CD4-positive, alpha-beta T cell treated with Interleukin-6 at 100 ng/mL for 8 hours (primary cell): ENCODE measurements at places on chromosomes 11 and 22.

GRCh38 chr11:131580476-131580875, 210.1 kb downstream of the NTM start:
- no peak for DNase-seq

DNA sequence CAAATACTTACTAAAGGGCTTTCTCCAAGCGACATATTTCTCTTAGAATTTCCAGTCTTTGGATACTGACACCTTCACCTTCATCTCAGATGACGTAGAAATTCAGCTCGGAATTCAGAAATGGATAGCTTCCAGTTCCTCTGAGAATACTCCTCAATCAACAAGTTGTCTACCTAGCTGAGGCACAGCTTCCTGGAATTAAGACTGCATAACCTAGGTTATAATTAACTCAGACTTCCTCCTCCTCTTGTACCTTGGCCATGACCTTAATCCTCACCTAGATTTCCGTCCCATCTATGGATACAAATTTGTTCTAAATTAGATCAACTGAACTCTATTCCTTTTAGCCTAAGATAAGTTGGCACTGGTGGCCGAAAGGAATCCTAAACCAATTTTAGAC, 17.4 kb downstream of the ATP5MG start:
- DNase-seq: no peak

DNA sequence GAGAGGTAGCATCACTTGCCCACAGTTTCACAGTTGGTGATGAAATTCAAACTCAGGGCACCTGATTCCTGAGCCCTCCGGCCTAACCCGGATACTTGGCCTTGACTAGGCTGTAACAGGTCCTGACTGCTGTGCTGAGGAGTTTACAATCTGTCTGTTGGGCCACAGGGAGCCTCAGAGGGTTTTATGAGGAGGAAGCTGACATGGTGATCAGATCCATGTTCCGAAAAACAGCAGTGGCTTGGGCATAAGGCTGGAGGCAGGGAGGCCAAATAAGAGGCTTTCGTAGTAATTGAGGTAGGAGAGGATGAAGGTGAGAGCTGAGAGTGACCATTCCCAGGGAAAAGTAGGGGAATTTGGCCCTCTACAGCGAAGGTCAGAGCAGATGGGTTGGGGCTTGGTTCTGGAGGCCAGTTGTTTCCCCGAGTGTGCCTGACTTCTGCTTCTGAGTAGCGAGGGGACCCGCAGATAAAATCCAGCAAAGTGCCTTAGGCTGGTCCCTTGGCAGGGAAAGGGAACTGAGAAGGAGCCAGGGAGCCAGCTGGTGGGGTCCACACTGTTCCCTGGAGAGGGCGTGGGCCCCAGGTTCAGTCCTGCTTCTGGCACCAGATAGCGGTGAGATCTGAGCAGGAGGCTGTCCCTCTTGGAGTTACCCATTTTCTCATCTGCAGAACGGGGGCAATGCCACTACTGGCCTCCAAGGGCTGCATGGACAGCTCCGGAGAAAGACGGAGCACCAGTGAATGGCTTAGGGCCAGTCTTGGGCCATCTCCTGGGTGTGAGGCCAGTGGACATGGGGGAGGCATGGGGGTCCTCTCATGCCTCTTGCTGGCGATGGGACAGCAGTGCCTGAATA, 6.5 kb downstream of the PRDM11 start:
- no peak for DNase-seq

DNA sequence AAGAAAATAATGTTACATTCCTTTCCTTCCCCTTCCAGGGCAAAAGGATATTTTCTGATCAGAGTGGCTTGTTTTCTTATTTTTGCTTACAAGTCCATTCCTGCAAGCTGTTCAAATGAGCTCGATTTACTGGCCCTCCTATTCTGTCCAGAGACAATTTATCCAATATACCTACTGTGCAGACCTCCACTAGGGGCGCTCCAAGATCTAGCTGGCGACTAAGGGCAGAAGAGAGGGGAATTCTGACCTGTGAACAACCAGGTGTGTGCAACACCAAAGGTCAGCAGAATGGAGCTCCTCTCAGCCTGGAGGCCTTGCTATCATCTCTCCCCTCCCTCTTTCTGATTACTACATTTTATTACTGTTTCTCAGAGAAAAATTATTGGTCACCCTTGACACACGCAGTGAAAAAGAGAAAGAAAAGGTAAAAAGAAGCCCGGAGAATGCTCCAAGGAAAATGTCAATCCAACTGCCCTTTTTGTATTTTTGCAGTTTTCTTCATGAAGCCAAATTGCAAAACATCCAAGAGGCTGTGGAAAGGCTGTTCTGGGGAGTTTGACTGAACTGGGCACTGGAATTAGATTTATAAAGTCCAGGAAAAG, 3.2 kb downstream of the SEZ6L start:
- DNase-seq: no peak

- DNase-seq: no peak
These were observed 174.1 kb downstream of the CSNK2A3 start for GRCh38 chr11:11178671-11179638.

DNA sequence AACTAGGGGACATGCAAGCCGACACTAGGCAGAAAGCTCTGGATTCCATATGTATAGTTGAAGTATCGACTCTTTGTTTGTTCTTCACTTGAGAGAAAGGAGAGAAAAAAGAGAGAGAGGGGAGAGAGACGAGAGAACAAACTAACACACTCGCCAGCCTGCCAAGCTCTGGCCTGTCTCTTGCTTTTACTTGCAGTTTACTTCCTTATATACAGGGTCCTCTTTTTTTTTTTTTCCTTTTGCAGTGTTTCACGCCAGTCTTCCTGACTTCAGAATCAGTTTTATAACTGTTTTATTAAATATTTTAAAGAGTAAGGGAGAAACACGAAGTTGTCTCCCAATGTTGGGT, 19.9 kb downstream of the TEAD1 start:
- no peak for DNase-seq

DNA sequence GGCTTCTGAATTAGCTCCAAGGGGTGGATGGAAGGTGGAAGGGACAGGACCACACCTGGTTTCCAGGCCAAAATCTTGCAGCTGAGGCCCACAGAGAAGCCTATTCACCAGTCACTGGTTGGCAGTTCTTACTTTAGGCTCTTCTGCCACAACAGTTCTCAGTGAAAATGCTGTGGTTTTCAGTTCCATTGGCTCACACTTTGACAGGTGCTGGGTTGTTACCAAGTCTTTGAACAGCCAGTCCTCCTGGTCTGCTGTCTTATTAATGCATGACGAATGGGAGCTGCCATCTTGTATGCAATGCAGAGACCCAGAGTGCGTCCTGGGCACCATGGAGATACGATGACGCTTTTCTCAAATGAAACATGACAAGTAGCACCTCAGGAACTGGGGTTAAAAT, 232.0 kb upstream of the ZBED5 start:
- no peak for DNase-seq

DNA sequence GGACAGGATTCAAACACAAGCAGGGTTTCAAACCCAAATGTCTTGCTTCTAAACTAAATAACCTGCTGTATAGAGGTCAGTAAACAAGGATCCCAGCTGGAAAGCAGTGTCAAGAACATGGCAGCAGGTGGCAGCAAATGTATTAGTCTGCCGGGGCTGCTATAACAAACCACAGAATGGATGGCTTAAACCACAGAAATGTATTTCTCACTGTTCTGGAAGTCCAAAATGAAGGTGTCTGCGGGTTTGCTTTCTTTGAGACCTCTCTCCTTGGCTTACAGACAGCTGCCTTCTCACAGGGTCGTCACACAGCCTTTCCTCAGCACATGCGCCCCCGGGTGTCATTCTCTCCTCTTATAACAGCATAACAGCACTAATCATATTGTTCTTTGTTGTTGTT, 65.1 kb upstream of the LRRC55 start:
- no peak for DNase-seq

GRCh38 chr22:36199001-36199551, 2.5 kb downstream of the APOL4 start:
- no peak for DNase-seq

DNA sequence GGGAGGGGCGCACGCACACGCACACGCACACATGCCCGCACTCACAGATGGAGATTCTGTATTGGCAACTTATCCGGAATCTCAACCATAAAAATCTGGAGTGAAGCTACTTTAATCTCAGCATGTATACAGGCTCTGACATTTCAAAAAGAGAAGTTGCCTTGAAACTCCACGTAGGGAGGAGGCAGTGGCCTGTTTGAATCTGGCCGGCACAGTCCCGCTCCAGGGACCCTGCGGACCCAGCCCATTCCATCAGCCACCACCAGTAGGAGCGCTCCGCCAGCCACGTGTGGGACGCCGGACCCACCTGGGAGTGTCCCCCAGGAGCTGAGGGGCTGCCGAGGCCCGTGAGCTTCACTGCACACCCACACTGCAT, 1.9 kb upstream of the SYT8 start:
- no peak for DNase-seq

DNA sequence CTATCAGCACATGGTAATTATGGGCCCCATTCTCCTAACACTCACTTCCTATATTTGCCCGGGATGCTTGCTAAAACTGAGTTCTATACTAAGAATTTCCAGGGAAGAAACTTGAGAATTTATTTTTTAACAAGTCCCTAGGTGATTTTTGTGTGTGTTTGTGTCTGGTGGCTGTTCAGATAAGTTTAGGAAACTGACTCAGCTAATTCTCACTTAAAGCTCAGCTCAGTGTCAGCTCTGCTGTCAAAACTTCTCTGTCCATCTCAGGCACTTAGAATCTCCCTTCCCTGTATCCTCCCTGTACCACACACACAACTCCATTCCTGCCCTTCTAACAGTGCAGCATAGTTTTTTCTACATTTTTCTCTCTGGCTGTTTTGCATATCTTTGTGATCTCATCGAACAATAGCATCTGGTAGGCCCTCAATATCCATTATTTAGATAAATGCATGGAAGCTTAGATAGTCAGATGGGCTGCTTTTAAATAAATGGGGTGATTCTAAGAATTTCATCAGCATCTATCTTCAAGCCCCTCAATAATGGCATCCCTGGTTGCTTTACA, 69.3 kb downstream of the PIWIL4 start:
- no peak for DNase-seq

GRCh38 chr11:126878913-126879482, 121.6 kb downstream of the KIRREL3 start:
- DNase-seq: no peak

- DNase-seq: no peak
These were observed 25.8 kb upstream of the DAGLA start for GRCh38 chr11:61654397-61654829.

- no peak for DNase-seq
These were observed 74.6 kb upstream of the TEAD1 start for GRCh38 chr11:12599408-12600143.
